ENCODE measurements at places on chromosomes 16 and 17.

DNA sequence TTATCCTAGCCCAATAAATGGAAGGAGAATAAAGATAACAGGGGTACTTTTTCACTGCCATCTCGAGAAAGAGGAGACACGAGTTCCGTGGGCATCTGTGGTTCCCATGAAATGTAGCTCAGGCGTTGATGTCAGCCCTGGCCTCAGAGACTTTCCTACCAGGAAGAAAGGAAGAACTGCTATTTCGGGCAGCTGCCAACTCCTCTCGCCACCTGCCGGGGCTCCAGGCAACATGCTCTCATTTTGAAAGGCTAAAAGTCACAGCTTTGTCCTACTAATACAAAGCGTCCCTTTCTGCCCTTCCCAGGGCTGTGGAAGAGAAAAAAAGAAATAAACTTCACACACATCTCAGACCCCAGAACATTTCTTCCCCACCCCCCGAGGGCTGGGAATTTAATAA is 65.8 kb downstream of the DHRS7C start:
- no peak for DNase-seq

DNA sequence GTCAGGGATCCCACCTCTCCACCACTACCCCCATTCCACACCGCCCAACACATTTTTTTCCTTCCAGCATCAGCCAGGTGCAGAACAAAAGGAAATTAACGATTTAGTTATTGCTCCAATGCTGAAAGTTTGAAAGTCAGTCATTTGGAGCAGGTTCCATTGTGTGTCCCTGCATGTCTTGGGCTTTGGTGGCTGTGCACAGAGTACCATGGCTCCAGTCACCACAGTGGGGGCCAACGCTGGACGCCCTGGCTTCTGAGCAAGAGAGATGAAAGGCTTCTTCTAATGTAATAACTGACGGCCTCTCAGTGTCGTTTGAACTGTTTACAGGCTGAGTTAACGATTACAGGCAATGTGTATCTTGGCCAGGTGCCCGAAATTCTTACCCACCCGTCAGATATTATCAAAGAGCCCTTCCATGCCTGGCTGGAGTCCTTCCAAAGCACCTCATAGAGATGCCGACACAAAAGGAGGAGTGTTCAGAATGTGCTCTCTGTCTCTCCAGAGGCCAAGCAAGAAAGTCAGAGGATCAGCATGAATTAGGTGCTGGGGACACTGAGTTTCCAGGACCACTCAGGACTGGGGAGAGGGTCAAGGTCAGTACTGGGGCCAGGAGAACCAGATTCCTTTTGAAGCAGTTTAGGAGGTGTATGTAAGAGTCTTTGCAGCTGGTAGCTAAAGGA is 25.9 kb downstream of the RNF43 start:
- no peak for DNase-seq

DNA sequence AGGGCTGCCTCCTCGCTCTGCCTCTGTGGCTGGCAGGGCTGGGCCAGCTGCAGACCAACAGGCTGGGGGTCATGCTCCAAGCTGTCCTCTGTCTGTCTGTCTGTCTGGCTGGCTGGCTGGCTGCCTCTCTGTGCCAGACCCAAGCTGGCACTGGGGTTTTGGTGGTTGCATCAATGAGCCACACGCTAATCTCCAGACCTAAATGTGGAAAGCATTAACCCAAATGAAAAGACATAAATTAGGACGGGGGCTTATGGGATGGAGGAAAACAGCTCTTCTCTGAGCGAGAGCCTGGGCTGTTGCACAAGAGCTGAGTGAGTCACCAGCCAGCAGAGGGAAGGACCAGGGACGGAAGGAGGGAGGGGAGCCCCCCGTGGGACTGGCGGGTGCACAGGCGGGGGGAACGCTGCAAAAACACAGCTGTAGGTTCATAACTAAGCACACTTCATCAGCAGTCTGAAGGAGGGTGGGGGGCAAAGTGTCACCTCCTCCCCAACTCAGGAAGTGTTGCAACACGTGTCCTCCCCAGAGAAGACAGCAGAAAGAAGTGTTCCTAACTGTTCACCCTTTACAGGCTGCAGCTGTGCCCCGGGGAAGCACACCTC is 83.4 kb downstream of the GAS7 start:
- DNase-seq, result peak; percentile 95

- DNase-seq, result no peak
Measured at GRCh38 chr16:9578459-9578858, 487.0 kb downstream of the HAPSTR1 start.

- DNase-seq, result no peak
Measured at GRCh38 chr16:29126616-29127015, 141.8 kb downstream of the LAT start.

Data from spleen (tissue), 13 donors.